ENCODE measurements at places on chromosomes 16 and 17. TPM values are rescaled to one million over a fixed set of nuclear protein-coding genes. Genes with fewer than 3 reads are reported as not detected.
A peak's percentile ranks its signal among the peaks of the same experiment; 100 is the strongest.

GRCh38 chr16:20956319-20956718 lies 55.7 kb downstream of the LYRM1 start:
- H3K4me3 ChIP-seq, result no peak overlapping the region
- no peaks in the 10 kb centered on the region for H3K4me1 ChIP-seq
- H3K27me3 ChIP-seq, result no peaks in the 10 kb centered on the region
- no peak overlapping the region for H3K27ac ChIP-seq
- no peak for DNase-seq

GRCh38 chr17:70028397-70028796 lies 46.6 kb upstream of the KCNJ16 start:
- H3K4me1 ChIP-seq, result peaks cover 2% of the 10 kb centered on the region
- H3K27me3 ChIP-seq, result no peaks in the 10 kb centered on the region
- no peak overlapping the region for H3K27ac ChIP-seq
- H3K4me3 ChIP-seq, result no peak overlapping the region
- no peak for DNase-seq

DNA sequence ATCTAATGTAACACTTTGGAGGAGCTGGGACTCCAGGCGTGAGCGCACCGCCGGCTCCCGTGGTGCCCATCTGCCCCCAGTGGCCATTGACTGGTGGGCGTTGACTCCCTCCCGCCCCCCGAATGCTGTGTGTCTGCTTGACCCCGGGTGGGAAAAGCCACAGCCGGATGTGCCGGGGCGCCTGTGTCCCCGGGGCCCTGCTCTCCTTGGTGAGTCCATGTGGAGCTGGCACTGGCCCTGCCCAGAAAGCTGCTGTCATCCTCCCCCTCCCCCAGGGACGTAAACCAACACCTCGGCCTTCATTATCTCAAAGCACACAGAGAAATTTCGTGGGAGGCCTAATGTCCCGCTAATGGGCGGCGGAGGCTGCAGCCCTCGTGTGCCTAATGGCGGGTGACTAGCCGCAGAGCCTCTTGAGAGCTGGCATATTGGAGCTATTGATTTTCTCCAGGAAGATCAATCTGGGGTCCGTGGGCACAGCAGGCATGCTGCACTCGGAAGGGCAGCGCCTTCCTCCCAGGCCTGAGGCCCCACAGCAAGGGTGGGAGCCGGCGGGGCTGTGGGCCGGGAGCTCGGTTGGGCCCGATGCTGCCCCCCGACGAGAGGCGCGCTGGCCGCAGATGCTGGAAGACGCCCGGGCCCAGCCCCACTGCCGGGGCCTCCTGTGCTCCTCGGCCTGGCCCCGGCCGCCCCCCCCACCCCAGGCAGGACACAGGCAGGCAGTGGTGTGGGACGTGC lies 4.0 kb upstream of the PERCC1 start:
- H3K27ac ChIP-seq, result no peak overlapping the region
- H3K4me3 ChIP-seq, result no peak overlapping the region
- H3K4me1 ChIP-seq, result no peaks in the 10 kb centered on the region
- H3K27me3 ChIP-seq, result no peaks in the 10 kb centered on the region
- no peaks in the 10 kb centered on the region for H3K36me3 ChIP-seq
- no peak for DNase-seq

DNA sequence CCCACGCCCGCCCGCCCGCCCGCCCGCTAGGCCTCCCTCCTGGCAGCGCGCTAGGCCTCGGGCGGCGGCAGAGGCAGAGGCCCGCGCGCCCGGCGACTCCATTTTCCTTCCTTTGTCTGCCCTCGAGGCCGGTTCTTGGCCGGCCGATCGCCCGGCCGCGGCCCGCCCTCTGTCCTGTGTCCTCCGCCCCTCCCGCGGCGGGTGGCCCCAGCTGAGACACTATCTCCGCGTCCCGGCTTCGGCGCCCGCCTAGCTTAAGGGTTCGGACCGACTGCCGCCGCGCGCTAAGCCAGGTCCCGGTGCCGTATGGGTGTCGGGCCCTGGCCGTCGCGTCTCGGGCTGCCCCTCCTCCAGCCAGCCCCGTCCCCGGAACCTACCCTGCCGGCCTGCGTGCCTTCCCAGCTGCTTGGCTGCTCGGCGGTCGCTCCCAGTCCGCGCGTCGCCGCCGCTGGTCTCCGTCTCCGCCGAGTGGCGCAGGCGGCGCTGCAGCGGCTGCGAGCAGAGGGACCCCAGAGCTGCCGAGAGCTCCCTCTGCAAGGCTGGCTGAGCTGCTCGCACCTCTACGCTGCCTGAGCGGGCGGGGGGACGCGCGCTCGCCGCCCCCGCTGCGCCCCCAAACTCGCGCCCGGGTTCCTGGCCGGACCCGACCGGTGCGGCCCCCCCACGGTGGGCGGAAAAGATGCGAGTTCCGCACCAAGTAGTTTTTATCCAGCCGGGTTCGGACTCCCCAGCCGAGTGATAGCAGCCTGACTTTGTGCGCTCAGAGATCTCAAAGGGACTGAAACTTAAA lies 787 bp downstream of the CTCF start:
- H3K4me3 ChIP-seq, result peak overlapping the region; percentile 86
- H3K27ac ChIP-seq, result peak overlapping the region; percentile 97
- peaks cover 20% of the 10 kb centered on the region for H3K4me1 ChIP-seq
- no peaks in the 10 kb centered on the region for H3K27me3 ChIP-seq

DNA sequence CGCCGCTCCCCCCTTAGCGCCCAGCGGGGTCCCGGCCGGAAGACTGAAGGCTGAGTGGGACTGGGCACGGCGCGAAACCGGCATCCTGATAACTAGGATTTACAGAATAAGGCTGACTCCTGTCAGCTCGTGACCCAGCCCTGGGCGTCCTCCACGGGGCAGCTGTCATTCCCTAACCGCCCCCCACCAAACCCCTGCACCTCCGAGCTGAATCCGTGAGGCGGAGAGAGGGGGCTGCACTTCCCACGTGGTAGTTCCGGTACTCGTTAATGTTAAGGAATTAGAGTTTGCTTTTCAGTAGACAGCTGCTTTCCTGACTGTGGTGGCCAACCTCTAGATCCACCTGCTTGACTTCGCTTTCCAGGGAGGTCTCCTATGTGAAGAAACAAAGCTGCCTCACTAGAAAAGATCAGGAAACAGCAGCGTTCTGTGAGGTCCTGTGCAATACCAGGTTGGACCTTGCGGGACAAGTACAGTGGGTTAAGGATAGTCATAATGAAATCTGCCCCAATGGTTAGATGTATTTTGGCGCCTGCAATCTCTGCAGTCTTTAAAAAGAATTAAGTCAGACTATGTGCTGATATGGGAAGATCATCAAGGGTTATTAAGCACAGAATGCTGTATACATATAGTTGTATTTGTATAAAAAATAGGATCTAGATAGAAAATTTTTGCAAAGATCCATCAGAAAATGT lies 1.1 kb upstream of the WBP2 start:
- peaks cover 2% of the 10 kb centered on the region for H3K36me3 ChIP-seq
- H3K4me3 ChIP-seq, result no peak overlapping the region
- peak overlapping the region; percentile 84 for H3K27ac ChIP-seq
- H3K4me1 ChIP-seq, result peaks cover 15% of the 10 kb centered on the region
- H3K27me3 ChIP-seq, result no peaks in the 10 kb centered on the region

DNA sequence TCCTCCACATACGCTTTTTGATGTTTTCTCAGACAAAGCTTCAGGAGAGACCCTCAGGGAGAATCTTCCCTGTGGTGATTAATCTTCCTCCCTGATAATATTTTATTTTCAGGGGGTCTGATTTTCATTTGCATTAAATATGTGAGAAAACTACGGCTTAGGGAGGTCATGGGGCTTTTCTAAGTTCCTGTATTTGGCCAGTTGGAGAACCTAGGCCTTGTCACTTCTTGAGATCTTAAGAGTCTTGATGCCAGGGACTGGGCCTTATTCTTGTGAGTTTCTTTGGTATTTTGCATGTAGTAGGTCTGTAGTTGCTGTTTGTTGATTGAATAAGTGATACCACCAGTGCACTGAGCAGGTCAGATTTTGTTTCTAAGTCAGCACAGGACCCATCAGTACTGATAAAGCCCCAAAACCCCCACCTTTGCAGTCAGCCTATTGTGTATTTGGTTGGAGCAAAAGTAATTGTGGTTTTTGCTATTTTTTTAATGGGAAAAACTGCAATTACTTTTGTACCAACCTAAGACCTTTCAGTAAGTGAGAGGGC lies 130.1 kb downstream of the PRKCA start:
- H3K27me3 ChIP-seq, result no peaks in the 10 kb centered on the region
- H3K27ac ChIP-seq, result no peak overlapping the region
- H3K36me3 ChIP-seq, result no peaks in the 10 kb centered on the region
- DNase-seq, result no peak
- peaks cover 14% of the 10 kb centered on the region for H3K4me1 ChIP-seq

DNA sequence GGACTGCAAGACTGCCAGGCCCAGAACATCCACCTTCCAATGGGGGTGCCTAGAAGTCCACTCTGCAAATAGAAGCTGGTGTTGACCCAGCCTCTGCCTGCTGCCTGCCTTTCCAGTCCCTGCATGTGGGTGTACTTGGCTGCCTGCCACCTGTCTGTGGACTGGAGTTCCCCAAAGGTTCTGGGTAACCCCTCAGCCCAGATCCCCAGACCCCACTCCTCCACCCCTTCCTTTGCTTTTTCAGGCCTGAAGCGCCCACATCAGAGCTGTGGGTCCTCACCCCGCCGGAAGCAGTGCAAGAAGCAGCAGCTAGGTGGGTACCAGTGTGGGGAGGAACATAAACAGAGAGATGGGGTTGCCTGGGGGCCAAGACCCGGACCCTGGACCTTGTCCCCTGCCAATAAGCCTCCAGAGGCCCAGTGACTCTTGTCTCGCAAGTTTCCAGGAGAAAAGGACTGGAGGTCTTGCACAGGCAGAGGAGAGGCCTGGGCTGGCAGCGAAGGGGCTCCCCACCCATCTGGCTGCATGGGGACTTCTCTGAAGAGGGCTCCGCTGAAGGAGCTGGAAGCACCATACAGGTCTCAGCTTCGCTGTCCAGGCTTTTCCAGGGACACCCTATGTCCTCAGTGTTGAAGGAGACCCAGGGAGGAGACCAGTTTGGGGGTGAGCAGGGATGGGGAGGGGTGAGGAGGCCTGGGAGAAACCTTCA lies 34.3 kb downstream of the NLRC5 start:
- no peak overlapping the region for H3K4me3 ChIP-seq
- DNase-seq, result no peak
- no peak overlapping the region for H3K27ac ChIP-seq

- H3K4me3 ChIP-seq, result no peak overlapping the region
- no peaks in the 10 kb centered on the region for H3K27me3 ChIP-seq
- DNase-seq, result no peak
Measured at GRCh38 chr17:69884356-69884755, 190.7 kb upstream of the KCNJ16 start.

DNA sequence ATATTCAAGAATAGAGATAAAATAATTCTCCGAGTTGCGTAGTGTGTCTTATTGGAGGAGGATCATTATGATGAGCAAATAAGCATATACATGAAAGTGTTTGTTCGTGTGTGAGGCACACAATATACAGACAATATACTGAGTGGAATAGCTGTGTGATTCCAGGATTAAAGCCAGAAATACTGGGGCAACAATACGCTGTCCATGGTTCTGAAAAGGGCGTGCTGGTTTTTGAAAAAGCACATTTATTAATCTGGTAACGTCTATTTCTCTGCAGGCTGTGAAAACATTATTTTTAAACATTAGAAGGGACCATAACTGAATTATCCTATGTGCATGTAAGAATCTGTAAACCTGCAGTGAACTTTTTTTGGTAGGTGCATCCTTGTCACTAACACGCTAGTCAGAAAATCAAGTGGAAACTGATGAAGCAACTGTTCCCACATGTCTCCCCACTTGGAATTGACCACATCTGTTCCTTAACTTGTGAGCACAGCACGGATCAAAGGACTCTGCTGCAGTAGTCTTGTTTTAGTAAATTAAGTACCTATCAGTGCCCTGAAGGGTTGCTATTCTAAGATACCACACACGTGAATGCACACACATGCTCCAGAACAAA lies 346.0 kb downstream of the GRIN2A start:
- peak; percentile 56 for DNase-seq
- peaks cover 8% of the 10 kb centered on the region for H3K27me3 ChIP-seq
- no peak overlapping the region for H3K27ac ChIP-seq
- no peak overlapping the region for H3K4me3 ChIP-seq
- no peaks in the 10 kb centered on the region for H3K36me3 ChIP-seq

GRCh38 chr17:79657861-79658810 lies 47.3 kb upstream of the RBFOX3 start:
- no peak overlapping the region for H3K4me3 ChIP-seq
- peak; percentile 13 for DNase-seq
- no peaks in the 10 kb centered on the region for H3K36me3 ChIP-seq
- no peak overlapping the region for H3K27ac ChIP-seq
- H3K27me3 ChIP-seq, result peaks cover 34% of the 10 kb centered on the region

GRCh38 chr17:73491648-73492047 lies 152.6 kb downstream of the SDK2 start:
- no peak for DNase-seq
- H3K27me3 ChIP-seq, result peaks cover 1% of the 10 kb centered on the region
- H3K27ac ChIP-seq, result peak overlapping the region; percentile 91
- H3K36me3 ChIP-seq, result no peaks in the 10 kb centered on the region
- no peak overlapping the region for H3K4me3 ChIP-seq
- H3K4me1 ChIP-seq, result peaks cover 47% of the 10 kb centered on the region

GRCh38 chr16:14634389-14634725 lies 1.6 kb downstream of the BFAR start:
- DNase-seq, result no peak
- H3K36me3 ChIP-seq, result peaks cover 2% of the 10 kb centered on the region
- peaks cover 31% of the 10 kb centered on the region for H3K4me1 ChIP-seq
- H3K4me3 ChIP-seq, result peak overlapping the region; percentile 100

DNA sequence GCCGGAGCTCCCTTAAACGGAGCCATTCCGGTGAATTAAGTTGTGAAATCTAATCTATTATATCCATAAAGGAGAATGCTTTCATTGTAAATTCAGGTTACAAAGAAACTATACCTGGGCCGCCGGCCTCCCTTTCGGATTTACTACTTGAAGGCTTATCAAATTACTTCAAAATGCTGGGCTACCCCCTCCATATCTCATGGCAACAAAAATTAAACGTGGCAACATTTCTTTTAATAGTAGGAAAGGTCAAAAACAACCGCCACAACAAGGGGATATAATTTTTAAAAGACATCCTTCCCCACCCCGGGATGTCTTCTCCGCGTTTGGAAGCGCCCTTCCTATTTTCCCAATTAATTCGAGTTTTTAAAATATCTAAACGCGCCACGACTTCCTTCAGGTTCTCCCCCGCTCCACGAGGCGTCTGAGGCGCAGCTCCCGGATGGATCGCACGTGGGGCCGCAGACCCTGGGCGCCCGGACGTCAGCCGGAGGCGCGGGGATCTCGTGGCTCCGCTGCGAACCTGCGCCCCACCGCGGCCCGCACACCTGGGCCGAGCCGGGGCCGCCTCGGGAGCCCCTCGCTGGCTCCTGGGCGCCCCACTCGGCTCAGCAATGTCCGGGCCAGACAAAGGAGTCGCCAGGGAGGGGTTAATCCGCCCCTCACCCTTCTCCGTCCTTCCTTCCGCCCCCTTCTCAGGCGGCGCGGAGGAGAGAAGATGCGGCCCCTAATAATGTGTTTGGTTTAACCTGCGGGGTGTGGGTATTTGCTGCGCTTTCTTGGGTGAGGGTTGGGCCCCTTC lies 47.4 kb upstream of the SLC38A10 start:
- peak overlapping the region; percentile 96 for H3K27ac ChIP-seq
- peak overlapping the region; percentile 87 for H3K4me3 ChIP-seq
- H3K27me3 ChIP-seq, result no peaks in the 10 kb centered on the region
- no peaks in the 10 kb centered on the region for H3K36me3 ChIP-seq
- peaks cover 30% of the 10 kb centered on the region for H3K4me1 ChIP-seq
- no peak for DNase-seq

TERF2IP gene
- 51.0 TPM for total RNA-seq

KRTAP9-4 gene
- not detected for total RNA-seq
